Stimulated activated CD4-positive, alpha-beta T cell treated with anti-CD3 and anti-CD28 coated beads, Interleukin-4, amount 100 ng/mL, for 48 hours (primary cell): ENCODE measurements at places on chromosomes 2 and 18.

GRCh38 chr2:197929008-197929885, 124.9 kb downstream of the PLCL1 start:
- DNase-seq, result no peak

- DNase-seq, result no peak
Measured at GRCh38 chr2:9610781-9611548, 19.8 kb downstream of the YWHAQ start.

DNA sequence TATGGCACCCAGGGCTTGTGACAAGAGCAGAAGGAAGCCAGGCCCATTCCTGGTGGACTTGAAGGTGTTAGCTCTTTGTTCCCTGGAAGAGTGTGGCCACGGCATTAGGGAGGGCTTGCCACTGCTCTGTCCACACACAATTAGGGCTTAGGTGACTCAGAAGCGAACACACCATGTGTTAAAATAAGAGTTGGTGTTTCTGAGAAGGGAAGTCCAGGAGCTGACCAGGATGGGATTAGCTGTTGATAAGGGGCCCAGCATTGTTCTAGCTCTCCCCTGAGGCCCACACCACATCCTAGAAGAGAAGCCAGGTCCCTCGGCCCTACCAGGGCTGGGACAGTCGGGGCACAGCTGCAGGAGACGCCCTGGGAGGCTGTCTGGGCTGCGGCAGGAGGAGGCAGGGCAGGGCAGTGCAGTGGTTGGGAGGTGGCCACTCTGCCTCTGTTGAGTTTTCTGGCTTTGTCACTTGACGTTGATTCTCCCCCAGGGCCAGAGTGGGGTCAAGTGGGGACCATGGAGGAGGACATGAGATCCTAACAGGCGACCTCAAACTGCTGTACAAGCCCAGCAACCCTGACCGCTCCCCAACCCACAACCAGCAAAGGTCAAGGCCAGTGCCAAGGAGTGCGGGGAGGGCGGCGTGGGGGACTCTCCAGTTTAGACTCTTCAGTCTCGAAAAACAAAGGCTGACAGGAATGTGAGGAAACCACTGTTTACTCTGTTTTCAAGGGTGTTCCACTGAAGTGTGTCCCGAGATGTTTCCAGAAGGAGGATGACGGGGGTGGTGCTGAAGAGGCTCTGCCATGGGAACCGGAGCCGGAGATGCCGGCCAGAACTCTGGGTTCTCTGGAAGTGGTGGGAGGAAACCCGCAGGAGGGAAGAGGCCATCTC, 16.8 kb downstream of the GNLY start:
- DNase-seq, result no peak

- no peak for DNase-seq
Measured at GRCh38 chr2:40034198-40034597, 255.1 kb upstream of the THUMPD2 start.

GRCh38 chr18:23422751-23423418, 30.2 kb upstream of the RIOK3 start:
- no peak for DNase-seq

DNA sequence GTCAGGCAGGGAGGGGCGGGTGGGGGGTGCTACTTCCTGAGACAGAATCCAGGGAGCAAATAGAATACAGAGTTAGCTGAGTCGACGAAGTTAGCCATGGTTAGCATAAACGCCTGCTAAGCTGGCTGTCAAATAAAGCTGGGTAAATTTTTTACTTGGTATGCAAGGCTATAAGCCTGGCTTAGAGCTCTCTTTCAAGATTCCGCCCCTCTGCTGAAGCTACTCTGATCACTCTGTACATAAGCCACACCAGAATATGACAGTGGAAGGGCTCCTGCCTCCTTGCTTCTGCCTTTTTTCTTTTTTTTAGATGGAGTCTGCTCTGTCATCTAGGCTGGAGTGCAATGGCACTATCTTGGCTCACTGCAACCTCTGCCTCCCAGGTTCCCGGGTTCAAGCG, 58.3 kb downstream of the CYRIA start:
- DNase-seq, result no peak

- no peak for DNase-seq
Measured at GRCh38 chr2:159410276-159410675, 123.8 kb upstream of the WDSUB1 start.

DNA sequence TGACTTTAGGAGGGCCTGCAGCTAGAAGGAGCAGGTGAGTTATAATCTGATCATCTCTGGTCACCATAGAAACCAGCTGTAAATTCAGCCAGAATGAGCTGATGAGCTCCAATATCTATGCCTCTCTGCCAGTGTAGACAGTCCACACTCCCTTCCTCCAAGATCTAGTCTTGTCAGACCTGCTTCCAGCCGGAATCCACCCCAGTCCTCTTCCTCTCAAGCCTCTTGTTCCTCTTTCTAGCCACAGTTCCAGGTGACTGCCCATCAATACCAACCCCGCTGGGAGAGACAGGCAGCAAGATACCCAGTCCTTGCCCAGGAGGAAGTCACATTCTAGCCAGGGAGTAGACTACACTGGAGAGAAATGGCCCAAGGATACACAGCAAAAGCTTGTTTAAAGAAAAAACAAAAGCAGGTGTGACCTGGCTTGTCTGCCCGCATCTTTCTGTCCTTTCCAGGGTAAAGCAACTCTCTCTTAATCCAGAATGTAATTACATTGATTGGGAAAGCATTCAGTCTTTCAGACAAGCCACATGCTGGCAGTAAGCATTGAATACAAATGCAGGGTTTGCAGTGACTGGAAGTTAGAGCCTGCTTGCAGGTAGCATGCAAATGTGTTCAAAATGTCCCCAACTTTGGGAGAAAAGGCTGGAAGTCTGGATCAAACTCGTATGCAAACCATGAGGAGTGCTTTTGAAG, 9.0 kb upstream of the SLC35F6 start:
- DNase-seq, result no peak

DNA sequence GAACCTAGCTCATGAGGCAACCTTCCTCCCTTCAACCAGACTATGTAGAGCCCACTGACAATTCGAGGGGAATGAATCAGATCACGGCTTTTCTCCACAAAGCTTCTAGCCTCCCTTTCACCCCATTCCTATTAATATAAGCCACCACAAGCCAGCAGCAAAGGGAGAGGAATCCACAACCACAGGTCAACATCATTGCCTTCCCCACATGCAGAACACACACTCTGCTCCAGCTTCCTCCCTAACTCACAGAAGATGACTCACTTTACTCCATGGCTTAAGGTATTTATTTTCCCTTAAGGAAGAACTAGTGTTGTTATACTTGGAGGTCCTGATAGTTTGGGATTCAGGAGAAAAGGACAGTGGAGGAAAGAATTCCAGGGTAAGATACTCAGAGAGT, 272.2 kb downstream of the C1D start:
- DNase-seq, result no peak

DNA sequence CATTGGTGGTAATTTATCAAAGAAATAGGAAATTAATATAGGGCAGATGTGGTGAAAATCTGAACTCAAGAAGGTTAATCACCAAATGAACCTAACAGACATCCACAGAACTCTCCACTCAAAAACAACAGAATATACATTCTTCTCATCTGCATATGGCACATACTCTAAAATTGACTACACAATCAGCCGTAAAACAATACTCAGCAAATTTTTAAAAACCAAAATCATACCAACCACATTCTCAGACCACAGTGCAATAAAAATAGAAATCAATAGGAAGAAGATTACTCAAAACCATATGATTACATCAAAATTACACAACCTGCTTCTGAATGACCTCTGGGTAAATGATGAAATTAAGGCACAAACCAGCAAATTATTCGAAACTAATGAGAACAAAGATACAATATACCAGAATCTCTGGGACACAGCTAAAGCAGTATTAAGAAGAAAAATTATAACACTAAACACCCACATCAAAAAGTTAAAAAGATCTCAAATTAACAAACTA, 31.0 kb downstream of the RBM43 start:
- no peak for DNase-seq

DNA sequence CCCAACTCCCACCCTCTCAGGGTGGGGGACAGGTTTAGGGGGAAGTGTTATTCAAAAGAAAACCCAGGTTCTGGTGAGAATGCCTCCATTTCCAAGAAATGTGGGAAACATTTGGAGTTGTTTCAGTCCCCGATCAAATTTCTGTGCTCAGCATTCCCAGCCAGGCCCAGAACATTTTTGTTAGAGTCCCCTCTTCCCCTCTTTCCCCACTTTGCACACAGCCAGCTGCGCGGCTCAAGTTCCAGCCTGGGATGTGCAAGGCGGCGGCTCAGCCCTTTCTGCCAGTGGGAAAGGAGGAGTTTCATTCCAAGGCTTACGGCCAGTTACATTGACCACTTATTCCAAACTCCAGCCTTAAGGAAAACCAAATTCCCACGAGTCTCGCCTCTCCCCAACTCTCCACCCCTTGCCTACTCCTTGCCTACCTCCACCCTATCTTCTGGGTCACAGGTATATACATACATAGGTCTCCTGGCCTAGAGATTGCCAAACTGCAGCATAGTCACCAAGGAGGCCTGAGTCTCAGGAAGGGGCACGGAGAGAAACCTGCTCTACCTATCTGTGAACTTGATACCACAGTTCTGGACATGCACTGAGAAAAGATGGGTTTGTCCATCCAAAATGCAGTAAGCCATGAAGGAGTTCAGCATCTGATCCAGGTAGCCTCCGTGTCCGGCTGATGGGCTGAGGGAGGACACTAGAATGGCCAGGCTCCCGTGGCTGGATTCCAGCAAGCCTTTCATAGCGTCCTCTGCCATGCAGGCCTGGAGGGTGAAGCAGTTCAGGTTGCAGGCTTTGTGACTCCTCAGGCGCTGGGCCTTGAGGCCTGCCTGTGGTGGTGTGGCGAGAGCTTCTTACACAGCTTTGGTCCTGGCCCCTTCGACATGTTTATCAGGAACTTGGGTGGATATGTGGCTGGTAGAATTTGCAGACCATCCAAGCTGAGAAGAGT, 154.5 kb downstream of the ZFP36L2 start:
- DNase-seq, result no peak

- no peak for DNase-seq
Measured at GRCh38 chr2:230939691-230940470, 14.8 kb upstream of the GPR55 start.

DNA sequence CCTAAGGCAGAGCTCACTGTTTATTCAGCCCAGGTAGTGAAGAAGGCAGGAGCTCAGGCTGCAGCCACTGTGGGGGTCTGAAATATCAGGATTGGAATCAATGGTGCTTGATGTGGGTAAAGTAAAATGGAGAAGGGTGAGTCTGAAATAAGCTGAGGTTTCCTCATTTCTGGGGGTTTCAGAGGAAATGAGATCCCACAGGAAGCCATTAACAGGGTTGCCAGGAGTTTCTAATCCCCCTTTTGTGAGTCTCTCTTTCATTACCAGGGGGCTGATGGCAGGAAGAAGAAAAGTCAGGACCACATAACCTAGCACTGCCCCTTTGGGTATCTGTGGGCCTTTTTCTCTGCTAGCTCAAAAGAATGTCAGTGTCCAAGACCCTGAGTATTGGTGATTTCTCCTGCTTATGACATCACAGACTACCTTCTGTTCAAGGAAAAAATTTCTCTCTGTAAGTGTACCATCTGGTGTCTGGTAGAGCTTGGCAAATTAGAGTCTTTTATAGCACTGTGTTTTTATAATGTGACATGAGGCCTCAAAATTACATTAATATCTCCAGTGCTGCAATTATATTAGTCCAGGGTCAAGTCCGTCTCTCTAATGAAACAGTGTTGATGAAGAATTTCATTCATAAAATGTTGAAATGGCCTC, 56.0 kb downstream of the LBH start:
- DNase-seq, result no peak

GRCh38 chr2:175926272-175926671, 75.8 kb downstream of the LNPK start:
- no peak for DNase-seq

GRCh38 chr2:213934560-213934959, 476.3 kb upstream of the VWC2L start:
- DNase-seq, result no peak

DNA sequence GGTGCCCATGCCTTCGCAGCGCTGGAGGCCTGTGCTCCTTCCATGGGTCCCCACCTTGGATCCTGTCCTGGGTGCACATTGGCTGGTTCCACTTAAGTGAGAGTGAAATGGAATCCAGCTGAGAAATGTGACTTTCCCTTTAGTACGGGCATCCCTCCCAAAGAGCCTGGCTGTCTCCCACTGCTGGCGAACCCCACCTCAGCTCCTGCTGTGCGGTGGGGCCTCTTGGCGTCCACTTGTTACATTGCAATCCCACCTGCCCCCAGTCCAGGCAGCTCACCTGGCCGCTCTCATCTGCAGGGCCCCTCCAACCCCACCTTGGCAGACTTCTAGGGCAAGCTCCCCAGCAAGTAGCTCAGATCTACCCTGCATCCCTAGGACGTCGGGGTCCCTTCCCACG, 35.5 kb upstream of the GNAL start:
- DNase-seq, result no peak

DNA sequence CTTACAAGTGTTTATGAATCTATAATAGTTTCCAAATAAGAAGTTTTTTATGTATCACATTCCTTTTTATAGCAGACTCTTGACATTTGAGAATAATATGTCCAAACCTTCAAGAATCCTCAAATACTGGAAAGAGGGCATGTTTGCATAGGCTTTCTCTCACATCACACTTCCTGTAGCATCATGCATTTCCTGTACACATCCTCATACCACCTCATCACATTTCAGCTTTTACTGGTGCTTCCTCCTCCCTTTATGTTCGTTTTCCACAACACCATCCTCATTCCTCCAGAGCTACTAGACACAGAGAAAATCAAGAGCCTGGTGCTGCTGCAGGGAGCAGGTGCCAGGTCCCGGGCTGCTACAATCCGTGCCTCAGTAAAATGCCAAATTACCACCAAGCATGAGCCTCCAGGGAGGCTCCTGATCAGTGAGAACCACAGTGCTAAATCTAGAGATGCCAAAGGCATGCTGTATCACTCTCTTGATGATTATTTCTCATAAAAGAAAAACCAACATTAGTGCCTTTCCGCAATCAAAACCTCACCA, 137.7 kb upstream of the CYP1B1 start:
- DNase-seq, result no peak

DNA sequence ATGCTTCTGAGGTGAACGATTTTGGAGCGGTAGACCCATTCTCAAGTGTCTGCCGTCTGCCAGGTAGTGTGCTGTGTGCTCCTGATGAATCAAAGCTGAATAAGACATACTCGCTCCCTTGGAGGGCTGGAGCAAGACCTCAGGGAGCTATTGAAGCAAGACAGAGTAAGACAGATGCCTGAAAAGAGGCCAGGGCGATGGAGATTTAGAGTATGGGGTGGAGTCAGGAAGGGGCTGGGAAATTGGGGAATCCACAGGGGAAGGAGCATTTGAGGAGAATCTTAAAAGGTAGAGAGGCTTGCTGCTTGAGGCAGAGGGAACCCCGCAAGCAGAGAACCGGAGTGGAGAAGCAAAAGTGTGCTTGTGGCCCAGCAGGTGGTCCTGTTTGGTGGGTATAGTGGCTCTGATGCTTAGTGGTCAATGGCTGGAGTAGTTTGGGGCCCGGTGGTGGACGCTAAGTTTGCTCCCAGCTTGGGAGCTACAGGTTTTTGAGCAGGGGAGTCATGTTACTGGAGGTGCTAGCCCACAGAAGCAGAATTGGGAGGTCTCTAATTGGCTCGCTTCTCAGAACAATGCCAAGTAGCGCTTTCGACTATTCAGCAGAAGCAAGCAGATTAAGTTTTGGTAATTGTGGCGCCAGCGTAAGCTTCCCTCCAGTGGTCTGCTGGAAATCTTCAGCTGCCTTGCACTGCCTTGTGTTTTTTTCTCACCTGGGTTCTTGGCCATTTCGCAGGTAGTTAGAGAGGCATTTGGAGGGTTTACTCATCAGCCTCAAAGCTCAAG, 2.0 kb downstream of the CNNM4 start:
- no peak for DNase-seq

GRCh38 chr2:47096451-47096850, 58.7 kb downstream of the STPG4 start:
- DNase-seq, result no peak

- DNase-seq, result no peak
Measured at GRCh38 chr2:64768491-64769005, 114.8 kb upstream of the SERTAD2 start.
